Motor neuron (in vitro differentiated cells): ENCODE measurements at places on chromosomes 5 and 9.
A peak's percentile ranks its signal among the peaks of the same experiment; 100 is the strongest.

DNA sequence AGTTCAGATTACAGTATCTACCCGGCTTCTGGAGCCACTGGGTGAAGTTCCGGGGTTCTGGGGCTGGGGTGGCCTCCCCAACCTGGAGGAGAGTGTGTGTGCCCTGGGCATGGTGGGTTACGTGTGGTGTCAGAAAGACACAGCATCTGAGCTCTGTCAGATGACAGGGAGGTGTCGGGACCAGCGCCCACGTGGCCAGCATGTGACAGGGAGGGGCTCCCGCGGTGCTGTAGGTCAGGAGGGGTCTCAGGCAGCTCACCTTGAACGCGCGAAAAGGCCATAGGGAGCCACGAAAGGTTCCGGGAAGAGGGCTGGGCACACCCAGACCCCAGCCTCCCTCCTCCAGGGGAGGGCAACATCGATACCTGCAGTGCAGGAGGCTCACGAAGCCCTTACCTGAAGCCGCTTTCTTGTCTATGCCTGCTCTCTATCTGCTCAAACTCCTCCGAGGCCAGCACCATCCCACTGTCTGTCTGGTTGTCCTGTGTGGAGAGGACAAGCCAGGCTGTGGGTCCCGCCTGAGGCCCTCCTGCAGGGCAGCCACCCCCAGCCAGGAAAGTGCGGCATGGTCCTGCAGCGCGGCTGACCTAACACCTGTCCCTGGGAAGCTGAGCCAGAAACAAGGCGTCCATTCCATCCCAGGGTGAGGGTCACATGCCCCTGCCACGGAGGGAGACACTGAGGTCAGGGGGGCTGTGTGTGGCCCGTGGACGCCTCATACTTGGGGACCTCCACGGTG, 17.4 kb upstream of the SCGB3A1 start:
- no peak for ATAC-seq

DNA sequence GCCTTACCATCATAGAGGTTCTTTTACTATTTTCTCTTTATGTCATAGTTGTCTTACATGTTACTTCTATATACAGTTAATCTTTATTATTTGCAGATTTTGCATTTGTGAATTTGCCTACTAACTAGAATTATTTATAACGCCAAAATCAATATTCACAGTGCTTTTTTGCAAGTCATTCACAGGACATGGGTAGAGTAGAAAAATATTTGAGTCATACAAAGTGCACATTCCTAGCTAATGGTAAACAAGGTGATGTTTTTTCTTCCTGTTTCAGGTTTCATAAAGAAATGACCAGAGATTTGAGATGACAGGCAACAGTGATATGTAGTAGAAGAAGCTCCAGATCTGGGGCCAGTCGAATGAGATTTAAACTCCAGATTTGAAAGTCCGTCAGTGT, 30.0 kb upstream of the OR2Y1 start:
- ATAC-seq: no peak

GRCh38 chr9:6328103-6328502, at the start of gene TPD52L3:
TPD52L3 (plus strand) TSS chr9:6328375; CDS start chr9:6328596, 221 bp downstream.
- ATAC-seq: no peak

DNA sequence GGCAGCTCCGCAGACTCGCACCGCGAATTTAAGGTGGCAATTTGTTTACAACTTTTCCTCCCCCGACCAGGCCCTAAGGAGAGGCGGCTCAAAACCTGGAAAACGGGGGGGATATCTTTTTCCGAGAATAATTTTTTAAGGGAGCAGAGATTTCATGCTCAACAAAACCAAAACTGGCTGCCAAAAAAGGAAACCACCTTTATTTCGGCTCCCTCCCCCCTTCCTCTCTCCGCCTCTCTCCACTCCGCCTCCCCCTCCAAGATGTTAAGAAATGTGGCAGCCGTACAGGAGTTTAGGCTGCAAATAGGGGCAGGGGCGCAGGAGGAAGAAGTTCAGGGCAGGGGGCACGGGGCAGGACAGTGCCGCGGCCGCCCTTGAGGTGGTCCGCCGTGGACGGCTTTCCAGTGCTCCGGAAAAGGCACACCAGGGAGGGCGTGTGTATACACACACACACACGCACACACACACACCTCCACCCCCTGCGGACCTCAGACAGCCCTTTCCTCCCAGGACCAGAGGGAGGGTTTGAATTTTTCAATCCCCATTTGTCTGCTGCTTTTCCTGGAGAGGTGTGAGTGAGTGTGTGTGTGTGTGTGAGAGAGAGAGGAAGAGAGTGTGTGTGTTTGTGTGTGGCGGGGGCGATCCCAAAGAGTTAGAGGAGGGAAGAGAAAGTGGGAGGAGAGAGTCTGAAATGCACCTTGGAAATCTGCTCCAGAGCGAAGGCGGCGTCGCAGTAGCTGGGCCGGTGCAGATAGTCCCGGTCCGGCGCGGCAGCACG, 9.1 kb downstream of the PTCH1 start:
- ATAC-seq: no peak

DNA sequence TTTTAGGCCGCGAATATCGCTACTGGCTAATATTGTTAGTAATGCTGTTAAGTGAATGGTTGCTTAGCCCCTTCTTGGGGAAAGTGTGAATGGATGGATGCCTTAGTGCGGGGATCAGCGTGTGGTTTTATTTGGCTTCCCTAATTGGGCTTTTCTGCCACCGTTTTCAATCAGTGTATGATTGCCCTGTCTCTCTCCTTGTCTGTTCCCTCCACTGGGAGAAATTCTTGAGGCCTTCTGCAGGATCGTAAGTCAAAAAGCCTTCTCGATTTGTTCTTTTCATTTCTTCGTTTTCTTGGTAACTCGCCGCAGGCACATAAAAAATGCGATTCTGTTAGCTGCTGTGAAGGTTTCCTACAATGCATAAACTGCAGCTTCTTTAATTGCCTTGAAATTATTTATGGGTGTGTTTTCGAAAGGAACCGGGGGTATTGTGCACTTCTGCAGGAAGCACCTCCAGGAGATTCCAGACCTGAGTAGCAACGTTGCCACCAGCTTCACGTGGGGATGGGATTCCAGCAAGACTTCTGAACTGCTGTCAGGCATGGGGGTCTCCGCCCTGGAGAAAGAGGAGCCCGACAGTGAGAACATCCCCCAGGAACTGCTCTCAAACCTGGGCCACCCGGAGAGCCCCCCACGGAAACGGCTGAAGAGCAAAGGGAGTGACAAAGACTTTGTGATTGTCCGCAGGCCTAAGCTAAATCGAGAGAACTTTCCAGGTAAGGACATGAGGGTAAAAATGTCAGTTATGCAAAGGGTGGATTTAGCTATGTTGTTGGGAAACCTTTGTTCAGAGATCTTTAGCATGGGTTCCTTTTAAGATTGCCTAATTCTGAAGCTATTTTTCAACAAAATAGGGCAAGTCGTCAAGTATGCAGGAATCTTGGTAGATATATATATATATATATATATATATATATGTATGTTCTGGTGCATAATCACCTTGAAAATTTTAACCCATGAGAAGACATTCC, 700 bp downstream of the SKP2 start:
- peak; percentile 12 for ATAC-seq

DNA sequence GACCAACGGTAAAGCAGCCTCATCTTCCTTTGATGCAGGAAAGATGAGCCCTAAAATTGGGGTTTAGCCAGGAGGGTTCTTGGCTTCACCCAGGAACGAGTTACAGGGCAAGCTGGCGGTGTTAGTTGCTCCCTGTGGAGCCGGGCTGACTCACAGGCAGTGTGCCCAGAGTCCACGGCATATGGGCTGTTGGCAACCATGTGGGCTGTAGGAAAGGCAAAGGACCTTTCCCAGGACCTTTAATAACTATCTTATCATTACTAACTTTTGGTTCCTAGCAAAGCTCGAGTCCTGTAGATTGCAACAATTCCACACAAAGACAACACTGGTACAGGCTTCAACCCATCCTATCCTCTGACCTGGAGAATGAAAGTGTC, 29.8 kb upstream of the CLPTM1L start:
- no peak for ATAC-seq

GRCh38 chr5:7868773-7869473, at the start of the genes FASTKD3 and MTRR:
FASTKD3 (minus strand) TSS chr5:7869031; CDS start chr5:7868083, 948 bp downstream.
MTRR (plus strand) TSS chr5:7869148; CDS start chr5:7870795, 1,647 bp downstream.
- ATAC-seq: peak; percentile 93

GRCh38 chr9:35954942-35955546, 2.9 kb downstream of the OR2S2 start:
- ATAC-seq: peak; percentile 60

GRCh38 chr9:86282979-86283535, 719 bp upstream of the ISCA1 start:
- peak; percentile 27 for ATAC-seq

- ATAC-seq: peak; percentile 52
These were observed 61.9 kb downstream of the NSD1 start for GRCh38 chr5:177195307-177195952.

- no peak for ATAC-seq
These were observed 26.6 kb downstream of the DRD1 start for GRCh38 chr5:175417384-175417783.

- no peak for ATAC-seq
These were observed 100.9 kb upstream of the MAP1B start for GRCh38 chr5:72006361-72006760.

DNA sequence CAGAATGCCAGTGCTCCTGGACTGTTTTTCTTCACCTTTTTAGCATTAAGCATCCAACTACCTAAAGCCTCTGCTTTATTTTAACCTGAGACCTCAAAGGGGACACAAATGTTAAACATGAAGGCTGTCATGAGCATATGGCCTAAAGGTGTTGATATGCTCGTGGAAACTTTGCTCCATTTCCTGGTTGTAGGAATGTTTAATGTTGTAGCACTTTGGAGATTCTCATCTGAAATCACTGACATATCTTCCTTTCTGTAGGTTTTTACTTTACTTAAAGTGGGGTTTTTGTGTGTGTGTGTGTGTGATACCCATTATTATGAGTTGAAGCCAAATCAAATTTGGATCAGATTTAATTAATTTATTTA, 37.0 kb downstream of the HABP4 start:
- ATAC-seq: no peak

DNA sequence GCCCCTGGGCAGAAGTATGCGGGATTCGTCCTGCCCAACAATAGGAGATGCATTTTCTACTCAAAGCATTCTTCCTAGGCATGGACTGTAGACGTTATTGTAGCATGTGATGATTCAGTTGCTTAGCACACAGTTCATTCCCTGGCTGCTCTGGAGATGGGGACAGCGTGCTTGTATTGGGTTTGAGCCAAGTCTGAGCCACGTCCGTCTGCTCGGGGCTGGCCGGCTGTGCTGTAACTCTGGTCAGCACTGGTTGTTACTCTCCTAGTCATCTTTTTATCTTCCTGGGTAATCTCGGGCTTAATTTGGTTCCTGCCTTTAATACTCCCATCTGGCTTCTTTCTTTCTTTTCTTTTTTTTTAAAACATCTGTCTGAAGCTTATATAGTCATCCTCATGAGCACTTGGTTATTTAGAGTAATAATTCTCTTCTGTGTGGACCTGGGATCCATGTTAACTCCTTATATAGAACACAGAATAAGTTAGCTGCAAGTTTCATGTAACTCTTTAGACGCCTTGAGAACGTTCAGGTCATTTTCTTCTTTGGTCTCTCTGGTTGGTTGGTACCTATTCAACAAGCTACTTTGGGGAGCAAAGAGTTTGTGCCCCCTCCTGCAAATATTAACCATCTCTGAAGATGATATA, 118.8 kb upstream of the RPS23 start:
- peak; percentile 81 for ATAC-seq

GRCh38 chr5:145941448-145942130, 5.2 kb downstream of the SH3RF2 start:
- no peak for ATAC-seq

GRCh38 chr5:120463006-120463680, 957 bp upstream of the PRR16 start:
- no peak for ATAC-seq

DNA sequence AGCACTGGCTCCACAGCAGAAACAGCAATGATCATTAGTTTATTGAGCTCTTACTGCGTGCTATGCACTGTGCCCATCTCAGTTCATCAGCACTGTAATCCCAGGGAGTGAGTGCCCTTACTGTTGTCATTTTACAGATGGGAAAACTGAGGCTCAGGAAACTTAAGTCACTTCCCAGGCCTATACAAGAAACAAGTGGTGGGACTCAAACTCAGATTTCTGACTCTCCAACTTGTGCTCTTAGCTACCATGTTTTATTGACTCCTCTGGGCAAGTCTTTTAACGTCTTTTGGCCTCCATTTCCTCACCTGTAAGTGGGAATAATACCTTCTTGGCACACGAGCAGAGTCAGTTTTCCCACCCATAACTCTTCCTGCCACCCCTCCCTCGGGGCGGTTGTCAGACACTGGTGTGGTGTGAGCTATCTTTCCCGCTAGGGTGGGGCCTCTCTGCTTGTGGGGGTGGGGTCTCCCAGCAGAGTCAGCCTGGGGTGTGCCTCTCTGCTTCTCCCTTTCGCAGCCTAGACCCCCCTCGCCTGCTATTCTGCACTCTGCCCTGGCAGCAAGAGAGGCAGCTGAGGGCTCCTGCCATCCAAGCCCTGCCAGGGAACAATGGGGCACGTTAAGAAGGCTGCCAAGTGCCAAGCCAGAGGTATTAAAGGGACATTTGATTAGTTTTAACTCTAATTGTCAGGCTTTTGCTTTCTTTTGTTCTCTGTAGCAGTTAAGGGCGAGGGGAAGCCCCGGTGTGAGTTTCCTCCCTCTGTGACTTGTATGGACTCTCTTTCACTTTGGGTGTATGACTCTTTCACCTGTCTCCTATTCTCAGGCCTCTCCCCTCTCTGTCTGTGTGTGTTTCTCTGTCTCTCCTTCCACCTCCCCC, 12.1 kb downstream of the GALNT10 start:
- ATAC-seq: peak; percentile 89

DNA sequence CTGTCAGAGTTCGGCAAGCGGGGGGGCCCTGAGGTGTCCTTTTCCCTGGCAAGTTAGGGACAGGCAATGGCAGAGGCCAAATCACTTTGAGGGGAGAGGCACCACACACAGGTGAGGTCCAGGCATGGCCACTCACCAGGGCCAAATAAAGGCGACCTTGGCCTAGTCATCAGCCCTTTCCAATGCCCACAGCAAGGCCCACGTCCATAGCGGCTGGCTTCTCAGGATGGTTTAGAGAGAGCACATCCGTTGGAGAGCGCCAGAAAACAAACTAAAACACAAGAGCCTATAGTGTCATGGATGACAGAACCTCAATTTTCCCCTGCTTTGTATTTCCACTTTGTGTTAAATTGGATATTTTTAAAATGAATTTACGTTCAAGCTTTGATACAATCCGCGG, 7.0 kb downstream of the CCNJL start:
- no peak for ATAC-seq

- no peak for ATAC-seq
These were observed 23.1 kb downstream of the SMAD5 start for GRCh38 chr5:136155761-136156160.

DNA sequence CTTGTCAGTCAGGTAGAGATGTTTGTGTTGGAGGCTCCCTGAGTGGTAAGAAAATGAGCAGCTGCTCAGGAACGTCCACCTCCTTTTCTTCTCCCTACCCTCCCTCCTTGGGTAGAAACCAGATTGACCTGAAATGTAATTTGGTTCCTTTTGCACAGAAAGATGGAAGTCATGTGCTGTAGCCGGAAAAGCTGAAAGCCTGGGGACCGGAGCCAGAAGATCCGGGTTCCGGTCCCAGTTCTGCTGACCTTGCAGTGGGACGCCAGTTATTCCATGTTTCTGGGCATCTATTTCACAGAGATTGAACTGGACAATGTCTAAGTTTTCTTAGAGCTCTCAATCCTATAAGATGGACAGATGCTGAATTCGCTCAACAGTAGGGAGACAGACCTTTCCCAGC, 40.1 kb downstream of the SLC36A1 start:
- no peak for ATAC-seq
